B cell (primary cell): ENCODE measurements at places on chromosomes 4 and X.

DNA sequence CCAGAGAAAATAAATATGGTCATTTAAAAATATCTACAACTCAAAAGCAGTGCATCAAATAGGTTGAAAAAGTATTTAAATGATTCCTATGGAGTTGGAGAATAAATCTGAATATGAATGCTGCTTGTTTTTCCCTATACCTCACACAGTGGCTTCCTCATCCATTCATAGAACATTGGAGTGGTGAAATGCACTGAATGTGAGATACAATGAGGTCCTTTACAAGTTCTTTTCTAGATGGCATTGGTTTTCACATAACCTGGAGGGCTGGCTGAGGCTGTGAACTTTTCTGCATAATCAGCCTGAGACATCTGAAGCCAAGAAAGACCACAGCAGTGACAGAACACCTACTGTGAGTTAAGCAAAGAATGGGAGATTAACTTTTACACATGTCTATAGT lies 279.1 kb upstream of the NRK start:
- no peak for DNase-seq

GRCh38 chr4:86007042-86007441 lies 352.8 kb downstream of the MAPK10 start:
- no peak for DNase-seq

- no peak for DNase-seq
Observed at GRCh38 chr4:144851948-144852347, 206.0 kb downstream of the HHIP start.

DNA sequence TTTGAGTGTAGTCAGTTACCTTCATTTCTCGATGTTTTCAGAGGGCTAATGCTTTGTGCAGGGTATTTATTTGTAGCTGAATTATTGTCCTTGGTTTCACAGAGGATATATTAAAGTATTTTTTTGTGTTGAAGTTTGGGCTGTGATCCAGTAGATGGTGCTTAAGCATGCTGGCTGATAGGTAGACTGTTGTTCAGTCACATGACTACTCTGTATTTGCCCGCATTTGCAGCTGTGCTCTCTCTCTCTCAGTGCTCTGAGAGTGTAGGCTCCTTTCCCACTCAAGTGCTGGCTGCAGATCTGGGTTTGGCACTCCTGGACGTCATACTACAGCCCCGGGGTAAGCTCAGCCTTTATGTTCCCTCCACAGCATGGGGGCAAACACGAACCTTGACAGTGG lies 21.7 kb downstream of the RAB40AL start:
- no peak for DNase-seq

GRCh38 chrX:107701493-107702121 lies 73.3 kb downstream of the PRPS1 start:
- DNase-seq, result peak; percentile 58

DNA sequence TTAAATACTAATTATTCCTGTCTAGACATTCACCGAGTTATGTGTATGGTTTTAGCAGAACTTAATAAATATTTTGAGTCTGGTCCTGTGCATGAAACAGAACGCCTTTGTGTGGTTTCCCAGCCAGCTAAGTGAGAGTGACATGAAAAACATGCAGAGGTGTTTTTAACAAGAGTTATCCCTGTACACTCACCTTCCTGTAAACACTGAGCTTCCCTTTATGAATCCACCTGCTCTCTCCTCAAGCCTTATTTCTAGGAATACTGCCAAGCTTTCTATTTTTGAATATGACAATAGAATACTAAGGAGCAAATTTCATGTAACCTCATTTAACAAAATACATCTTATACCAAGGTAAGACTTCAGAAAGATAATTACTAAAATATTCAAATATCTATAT lies 270.3 kb upstream of the CTSO start:
- no peak for DNase-seq

DNA sequence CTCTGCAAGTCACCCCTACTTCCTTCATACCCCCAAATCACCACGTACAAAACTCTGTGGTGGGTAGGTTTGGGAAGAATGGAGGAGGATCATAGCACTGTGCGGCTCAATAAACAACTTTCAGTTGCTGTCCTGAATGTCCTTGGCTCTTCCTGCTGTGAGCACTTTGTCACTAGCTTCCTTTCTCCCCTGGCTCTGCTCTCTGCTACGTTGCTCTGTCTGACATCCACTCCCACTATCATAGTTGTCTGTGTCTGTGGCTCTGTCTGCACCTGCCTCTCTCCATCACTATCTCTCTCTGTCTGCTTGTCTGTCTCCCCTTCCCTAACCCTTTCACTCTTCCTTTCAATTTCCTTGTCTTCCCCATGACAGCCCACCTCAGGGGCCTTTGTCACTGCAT lies 21.2 kb upstream of the SMPX start:
- no peak for DNase-seq

DNA sequence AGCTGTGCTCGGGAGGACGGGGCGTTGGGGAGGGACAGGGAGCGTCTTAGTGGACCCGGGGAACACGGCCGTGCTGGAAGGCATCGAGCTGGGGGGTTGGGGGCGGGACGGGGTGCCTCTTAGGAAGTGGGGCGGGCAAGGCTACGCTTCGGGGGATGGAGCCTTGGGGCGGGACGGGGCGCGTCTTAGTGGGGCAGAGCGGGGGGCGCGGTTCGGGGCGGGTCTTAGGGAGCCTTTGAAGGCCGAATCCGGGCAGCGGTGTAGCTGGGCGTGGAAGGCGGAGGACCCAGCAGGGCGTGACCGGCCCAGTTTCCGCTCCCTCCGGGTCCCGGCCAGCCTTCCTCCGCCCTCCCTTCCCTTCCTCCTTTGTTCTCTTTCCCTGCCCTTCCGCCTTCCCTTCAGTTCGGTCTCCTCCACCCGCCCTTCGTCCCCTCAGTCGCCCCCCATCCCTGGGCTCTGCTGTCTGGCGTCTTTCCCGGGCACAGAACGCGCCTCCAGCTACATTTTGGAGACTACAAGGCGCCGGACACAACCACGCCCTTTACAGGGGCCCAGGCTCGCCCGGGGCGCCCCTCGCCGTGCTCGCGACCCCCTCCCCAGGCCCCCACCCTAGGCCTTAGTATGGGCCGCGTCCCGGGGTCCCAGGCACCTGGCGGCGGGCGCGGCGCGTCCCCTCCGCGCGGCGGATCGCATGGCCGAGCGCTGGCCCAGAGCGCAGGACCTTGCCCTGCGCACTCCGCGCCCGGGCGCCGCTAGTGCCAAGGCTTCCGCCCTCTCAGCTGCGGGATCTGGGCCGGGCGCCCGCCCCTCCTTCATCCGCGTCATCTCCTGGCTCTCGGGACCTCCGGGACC lies at the start of gene ARSD:
TSS of gene ARSD (minus strand) at position 757 of the 852 bp plus-strand sequence. CDS start at position 693, 64 bp downstream.
- DNase-seq, result peak; percentile 71

DNA sequence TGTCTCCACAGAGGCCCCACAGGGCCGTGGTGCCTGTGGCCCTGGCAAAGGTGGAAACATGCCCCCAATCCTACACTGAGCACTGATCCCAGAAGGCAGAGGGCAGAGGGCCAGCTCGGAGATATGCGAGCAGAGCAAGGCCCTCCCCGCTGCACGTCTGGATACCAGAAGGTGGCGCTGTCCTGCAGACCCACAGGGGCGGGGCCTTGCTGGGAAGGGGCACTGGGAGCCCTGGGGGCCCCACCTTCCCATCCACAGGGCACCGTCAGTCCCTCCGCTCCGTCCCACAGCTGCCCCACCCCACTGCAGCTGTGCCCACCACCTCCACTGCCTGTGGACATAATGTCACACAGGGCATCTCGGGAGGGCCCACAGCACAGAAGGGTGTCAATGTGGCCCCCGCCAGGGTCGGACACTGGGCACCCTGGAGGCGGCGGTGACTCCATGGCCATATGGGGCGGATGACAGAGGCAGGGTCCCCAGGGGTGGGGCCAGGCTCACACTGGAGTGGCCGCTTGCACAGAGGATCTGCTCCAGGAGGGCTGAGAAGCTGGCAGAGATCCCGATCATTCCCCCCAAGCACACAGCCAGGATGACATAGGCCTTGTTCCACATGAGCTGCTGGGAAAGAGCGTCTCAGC lies 4.8 kb downstream of the SLC49A3 start:
- DNase-seq, result peak; percentile 57

DNA sequence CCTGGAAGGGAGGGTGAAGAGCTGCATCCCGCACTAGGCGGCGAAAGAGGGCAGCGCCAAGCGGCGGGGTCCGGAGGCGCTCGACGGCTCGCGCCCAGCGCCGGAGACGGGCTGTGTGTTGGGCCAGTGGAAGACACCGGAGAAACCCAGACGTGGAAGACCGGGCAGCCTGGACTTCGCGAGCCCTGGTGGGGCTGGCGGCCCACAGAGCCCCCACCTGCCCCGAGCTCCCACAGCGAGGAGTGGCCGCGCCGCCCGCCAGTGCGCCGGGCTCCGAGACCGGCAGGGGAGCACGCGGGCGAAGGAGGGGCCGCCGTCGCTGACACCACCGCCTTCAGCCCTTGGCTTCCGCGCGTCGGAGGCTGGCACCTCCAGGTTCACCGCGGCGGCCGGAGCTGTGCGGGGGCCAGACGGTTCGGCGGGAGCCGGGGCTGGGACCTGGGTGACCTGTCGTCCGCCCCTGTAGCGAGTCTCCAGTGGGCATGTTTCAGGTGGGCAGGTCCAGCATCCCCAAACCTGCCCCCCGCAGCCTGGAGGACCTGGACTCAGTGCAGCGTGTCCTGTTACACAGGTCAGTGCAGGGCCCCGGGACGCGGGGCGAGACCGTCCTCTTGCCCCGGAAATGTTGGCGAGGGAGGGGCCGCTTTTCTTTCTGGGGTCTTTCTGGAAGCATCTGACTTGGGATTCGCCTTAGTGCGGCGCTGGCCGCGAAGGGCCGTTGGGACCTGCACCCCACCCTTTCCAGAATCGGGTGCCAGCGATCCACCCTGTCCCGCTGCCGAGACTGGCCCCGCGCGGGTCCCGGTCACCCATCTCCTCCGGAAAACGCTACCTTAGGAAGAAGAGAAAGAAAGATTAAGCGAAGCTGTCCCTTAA lies 9.6 kb upstream of the INTU start:
- DNase-seq, result peak; percentile 5

DNA sequence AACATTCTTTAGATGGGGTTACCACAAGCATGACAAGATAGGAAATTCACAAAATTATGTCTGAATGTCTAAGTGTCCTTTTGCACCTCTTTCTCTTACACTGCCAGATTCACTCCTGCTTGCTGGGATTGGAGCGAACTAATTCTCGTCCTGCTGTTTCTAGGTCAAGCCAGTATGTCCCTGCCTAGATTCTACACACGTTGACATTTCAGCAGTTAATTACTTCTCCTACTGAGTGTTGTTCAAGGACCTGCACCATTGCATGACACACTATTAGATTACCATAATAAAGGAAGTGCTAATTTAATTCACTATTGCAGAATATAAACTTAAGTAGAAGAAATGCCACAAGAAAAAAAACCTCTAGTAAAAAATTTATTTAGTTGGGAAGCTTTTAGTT lies 1911.7 kb downstream of the PCDH7 start:
- DNase-seq, result no peak

DNA sequence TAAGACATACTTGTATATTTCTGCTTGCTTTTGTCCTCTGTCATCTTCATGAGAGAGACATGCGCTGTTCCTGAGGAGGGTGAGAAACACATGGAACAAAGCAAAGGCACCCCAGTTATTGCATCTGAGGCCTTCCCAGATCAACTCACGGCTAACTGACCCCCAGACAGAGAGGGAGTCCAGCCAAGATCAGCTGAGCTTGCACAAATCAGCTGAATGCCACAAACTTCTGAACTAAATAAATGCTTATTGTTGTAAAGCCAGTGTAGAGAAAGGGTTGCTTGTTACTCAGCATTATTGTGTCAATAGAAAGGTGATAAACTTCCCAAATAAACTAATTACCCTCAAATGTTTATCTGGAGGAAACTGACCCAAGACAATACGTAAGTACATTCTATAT lies 163.8 kb downstream of the BTC start:
- no peak for DNase-seq

DNA sequence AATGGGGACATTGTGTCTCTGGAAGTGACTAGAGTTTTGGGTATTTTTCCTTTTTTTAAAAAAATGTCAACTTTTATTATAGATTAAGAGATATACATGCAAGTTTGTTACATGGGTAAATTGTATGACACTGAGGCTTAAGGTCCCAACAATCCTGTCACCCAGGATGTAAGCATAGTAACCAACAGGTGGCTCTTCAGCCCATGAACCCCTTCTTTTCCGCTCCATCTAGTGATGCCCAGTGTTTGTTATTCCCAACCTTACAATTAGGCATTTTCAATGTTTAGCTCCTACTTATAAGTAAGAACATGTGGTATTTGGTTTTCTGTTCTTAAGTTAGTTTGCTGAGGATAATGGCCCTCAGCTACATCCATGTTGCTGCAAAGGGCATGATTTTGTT lies 102.7 kb downstream of the GRID2 start:
- no peak for DNase-seq

DNA sequence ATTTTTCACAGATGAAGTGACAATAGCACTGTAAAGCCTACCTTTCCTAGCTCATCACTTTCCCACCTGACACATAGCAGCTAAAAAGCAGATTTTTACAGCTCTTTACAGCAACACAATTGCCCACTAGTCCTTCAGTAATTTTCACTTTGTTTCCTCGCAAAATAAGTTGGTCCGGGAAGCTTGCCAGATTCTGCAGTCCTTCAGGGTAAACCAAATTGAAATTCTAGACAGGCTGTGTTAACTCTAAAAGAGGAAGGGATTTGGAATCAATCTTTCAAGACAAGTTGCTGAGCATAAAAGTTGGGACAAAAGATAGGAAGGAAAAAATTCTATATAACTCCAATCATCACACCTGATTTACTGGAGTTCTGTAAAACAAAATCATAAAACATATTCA lies 8.7 kb downstream of the C1QTNF7 start:
- no peak for DNase-seq

DNA sequence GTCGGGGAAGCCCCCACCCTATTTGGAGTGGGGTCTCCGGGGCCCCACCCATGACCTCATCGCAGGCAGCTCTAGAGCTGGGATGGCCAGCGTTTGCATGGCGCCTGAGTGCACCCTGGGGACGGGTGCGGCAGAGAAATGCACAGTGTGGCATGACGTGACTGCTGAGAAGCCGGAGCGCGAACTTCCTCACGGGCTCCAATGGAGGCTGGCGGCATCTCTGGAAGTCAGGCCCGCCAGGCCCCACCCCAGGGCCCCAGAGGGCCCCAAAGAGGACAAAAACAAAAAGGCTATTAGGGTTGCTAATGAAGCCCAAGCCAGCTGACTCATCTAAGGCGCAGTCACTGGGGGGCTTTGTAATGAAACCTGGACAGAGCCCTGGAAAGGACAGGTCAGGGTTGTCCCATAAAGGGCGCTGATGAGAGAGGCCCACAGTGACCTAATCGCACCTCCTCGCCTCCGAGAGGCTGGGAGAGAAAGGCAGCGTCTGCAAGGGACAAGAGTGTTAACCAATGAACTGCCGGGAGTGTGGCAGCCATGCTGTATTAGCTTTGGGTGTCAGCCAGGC lies 86.0 kb upstream of the C1QTNF7 start:
- no peak for DNase-seq

- DNase-seq, result no peak
Observed at GRCh38 chr4:155426953-155427352, 50.2 kb upstream of the MAP9 start.

GRCh38 chr4:47721892-47722575 lies 115.8 kb downstream of the CORIN start:
- DNase-seq, result no peak

DNA sequence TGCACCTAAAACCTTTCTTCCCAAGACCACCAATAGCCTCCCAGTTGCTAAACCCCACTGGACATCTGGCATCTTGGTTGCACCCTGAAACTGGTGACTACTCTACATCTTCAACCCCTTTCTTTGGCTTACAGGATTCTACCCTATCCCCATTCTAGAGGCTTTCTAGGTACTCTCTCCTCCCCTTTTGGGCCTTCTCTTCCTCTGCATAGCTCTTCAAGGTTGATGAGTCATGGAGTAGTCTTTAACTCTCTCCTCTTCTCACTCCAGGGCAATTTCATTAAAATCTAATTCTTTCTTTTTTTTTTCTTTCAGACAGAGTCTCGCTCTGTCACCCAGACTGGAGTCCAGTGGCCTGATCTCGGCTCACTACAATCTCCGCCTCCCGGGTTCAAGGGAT lies 16.8 kb downstream of the APOO start:
- no peak for DNase-seq
